ENCODE measurements at places on chromosomes 7 and 10.

DNA sequence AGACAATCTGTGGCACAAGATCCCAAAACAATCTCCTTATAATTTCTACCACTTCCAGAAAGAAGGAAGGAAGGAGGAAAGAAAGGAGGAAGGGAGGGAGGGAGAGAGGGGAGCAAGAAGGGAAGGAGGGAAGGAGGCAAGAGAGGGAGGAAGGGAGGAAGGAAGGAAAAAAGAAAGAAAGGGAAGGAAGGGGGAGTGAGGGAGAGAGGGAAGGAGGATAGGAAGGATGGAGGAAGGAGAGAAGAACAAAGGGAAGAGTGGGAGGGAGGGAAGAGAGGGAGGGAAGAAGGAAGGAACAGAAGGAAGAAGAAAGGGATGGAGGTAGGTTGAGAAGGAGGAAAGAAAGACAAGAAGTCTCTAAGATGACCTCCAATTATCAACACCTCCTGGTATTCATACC lies 185.5 kb upstream of the NFE2L3 start:
- DNase-seq, result no peak

GRCh38 chr7:79454361-79454960 lies 994 bp upstream of the MAGI2 start:
- no peak for DNase-seq

DNA sequence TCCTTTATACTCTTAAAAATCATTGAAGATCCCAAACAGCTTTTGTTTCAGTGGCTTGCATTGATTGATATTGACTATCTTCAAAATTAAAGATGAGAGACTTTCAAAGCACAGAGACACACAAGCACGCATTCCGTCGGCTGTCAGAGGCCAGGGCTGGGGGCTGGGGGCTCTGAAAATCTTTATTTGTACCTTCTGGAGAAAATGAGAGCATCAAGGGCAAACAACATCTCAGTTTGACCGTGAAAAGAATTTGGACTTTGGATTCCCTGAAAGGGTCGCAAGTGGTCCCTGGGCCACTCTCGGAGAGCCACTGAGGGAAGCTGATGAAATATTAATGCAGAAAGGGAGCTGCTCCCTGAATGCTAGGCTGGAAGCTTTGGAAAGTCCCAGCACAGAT lies 96.4 kb downstream of the CHST15 start:
- DNase-seq, result no peak

DNA sequence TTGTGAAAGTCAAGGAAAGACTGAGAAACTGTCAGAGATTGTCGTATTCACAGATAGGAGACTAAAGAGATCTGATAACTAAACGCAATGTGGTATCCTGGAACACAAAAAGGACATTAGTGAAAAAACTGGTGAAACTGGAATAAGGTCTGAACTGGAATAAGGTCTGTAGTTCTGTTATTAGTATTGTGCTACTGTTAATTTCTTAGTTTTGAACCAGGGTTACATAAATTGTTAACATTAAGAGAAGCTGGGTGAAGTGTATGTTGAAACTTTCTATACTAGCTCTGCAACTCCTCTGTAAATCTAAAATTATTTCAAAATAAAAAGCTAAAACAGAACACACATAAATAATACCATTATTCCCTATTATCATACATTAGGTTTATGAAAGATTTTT lies 3.4 kb upstream of the NT5C2 start:
- DNase-seq, result no peak

- no peak for DNase-seq
Observed at GRCh38 chr10:72238392-72239175, 22.5 kb upstream of the ASCC1 start.

DNA sequence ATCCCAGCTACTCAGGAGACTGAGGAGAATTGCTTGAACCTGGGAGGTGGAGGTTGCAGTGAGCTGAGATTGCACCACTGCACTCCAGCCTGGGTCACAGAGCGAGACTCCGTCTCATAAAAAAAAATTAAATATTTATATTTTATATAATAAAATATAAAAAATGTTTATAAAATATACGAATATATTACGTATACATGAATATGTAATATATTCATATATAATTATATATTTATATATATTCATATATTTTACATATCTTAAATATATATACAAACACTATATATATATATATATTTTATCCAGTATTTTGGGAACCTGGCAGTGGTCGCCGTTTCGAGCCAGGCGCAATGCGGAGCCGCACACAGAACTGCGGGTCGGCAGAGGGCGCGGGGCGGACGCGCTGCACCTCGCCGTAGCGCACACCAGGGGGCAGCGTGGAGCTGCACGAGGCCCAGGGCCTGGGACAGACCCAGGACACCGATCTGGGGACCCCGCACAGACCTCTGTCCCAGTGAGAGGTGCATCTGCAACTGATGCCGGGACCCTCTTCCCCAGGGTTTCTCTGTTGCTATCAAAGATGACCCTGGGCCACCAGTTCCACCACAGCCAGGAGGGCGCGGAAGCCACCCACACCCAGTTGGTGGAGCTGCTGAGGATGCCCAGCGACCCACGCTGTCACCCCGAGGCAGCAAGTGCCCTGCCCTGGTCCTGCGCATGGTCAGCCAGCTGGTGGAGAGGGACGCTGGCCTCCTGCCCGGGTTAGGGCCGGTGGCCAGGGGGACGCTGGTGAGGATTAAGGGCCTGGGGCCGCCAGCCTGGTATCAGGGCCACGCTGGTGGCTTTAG lies 22.7 kb downstream of the AP5Z1 start:
- peak; percentile 24 for DNase-seq

DNA sequence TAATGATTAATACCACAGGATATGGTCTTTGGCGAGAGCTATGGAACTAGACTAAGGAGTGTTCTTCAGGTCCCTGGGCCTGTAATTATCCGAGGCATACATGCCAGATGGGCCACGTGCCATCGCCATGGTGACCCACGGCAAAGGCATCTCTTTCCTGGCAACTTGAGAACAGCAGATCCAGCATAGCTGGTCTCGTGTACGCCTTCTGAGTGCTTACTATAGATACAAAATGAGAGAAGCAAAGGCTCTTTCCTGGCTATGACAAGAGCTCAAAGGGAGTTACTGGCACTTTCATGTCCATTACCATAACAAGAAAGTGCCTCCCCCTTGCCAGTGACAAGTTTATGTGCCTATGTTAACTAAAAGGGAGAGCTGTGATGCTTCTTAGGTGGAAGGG lies 26.0 kb upstream of the GLI3 start:
- no peak for DNase-seq

DNA sequence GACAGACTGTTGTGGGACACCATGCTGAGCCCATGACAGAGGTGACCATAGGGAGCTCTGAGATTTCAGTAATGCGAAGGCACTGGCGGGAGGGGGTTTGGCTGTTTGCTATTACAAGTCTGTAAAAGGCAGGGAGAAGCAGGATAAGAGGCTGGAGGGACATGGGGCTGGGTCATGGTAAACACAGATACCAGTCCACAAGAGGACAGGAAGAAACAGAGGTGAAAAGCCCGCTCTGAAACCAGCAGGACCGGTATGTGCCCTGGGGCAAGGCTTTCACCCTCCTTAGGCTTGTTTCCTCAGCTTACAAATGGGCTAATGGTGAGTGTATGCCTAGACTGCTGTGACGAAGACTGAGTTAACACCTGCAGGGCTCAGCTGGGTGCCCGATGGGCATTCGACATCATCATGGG lies 34.1 kb downstream of the ANXA11 start:
- no peak for DNase-seq

- no peak for DNase-seq
Observed at GRCh38 chr10:807958-808353, 118.5 kb upstream of the DIP2C start.

- DNase-seq, result no peak
Observed at GRCh38 chr7:143248761-143249354, 14.4 kb upstream of the GSTK1 start.

DNA sequence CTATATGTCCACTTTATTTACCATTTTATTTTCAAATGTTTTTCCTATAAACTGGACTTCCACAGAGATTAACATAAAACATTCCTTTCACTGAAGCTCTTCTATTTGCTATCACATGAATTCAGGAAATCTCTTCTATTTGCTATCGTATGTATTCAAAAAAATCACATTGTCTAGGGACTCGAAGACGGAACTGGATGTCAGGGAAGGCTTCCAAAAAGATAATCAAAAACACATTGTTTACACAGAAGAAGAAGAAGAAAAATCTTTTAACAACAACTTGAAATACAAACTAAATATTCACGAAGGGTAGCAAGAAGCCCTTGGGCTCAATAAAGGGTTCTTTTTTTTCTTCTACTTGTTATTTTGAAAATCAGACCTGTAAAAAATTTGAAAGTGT lies 426.1 kb upstream of the LRRN3 start:
- DNase-seq, result no peak

DNA sequence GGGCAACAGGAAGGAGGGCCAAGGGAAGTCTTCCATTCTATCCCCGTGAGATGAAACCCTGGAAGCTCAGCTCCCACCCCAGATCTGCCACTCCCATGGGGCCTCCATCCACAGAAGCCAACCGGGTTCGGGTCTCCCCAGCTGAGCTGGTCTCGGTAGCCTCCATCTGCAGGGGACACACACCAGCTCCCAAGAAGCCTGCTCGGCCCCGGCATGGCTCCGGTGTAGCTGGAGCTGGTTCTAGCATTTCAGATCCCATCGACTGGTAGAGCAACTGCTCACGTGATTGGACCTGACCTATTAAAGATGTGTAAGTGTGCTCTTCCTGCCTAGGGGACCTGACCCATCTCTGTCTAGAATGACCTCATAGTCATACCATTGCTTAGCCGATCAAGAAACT lies 138.0 kb downstream of the PRKAG2 start:
- DNase-seq, result no peak

DNA sequence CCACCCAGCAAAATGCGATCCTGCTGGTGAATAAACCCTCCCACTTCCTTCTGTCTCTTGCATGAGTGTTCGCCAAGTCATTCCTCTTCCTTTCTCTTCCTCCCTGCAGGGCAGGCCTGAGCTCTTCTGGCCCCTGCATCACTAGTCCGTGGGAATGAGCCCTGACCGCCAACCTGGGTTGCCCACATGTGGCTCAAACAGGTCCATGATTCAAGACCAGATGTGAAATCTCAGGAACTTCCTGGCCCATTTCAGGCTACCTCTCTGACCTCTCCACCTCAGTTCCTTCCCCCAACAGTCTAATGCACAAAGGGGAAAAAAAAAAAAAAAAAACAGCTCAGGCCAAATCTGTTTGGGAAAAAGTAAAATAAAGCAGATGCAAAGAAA lies 5.4 kb upstream of the YWHAG start:
- DNase-seq, result no peak

- no peak for DNase-seq
Observed at GRCh38 chr7:37211097-37211880, 237.4 kb downstream of the ELMO1 start.

GRCh38 chr7:25189197-25189596 lies 39.1 kb downstream of the NPVF start:
- DNase-seq, result no peak

- no peak for DNase-seq
Observed at GRCh38 chr10:26579256-26580063, 118.0 kb upstream of the PDSS1 start.

DNA sequence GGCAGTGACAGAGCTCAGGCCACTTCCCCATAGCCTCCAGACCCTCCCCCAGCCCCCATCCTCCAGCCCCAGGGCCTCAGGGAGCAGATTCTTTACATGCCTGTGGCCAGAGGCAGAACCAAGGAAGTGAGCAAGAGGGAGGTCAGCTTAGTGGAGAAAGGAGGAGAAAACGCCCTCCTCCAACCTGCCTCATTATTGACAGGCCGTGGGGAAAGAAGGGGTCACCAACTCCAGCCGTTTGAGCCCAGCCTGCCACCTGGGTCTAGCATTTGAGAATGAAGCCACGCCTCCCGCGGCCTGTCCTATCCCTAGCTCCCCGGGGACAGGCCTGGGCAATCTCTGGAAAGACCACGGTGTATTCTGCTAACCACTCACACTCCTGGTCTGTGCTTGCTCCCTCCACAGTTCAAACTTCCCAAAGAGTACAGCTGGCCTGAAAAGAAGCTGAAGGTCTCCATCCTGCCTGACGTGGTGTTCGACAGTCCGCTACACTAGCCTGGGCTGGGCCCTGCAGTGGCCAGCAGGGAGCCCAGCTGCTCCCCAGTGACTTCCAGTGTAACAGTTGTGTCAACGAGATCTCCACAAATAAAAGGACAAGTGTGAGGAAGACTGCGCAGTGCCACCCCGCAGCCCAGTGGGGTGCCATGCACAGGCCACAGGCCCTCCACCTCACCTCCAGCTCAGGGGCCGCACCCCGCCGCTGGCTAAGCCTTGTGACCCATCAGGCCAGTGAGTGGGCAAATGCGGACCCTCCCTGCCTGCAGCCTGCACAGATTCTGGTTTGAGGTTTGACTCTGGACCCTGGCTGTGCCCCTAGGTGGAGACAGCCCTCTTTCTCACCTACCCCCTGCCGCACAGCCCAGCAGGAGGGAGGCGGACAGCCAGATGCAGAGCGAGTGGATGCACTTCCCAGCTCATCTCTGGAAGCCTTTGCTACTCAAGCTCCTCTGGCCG lies 14.3 kb upstream of the TRIM8 start:
- DNase-seq, result peak; percentile 80

GRCh38 chr7:41033500-41033899 lies 669.4 kb downstream of the INHBA start:
- DNase-seq, result no peak

- no peak for DNase-seq
Observed at GRCh38 chr7:91603707-91604106, 276.8 kb downstream of the MTERF1 start.

DNA sequence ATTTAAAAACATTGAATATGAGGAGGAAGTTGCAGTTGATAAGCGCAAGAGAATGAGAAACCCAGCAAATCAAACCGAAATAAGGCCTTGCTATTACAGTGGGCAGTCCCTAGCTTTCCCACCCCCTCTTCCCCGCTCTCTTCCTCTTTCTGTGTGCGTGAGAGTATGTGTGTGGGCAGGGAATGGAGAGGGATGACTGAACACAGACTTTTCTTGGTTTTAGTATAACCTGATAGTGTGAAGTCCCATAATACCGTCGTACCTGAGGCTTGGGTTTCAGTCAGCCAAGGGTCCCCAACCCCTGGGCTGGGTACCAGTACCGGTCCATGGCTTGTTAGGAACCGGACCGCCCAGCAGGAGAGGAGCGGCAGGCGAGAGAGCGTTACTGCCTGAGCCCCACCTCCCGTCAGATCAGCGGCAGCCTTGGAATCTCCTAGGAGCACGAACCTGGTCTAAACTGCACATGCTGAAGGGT lies 255.3 kb downstream of the CELF2 start:
- DNase-seq, result no peak

GRCh38 chr10:101493782-101494281 lies 94.2 kb downstream of the POLL start:
- no peak for DNase-seq

Data from SW 1271 (cell line).